Activated T-cell treated with anti-CD3 and anti-CD28 coated beads for 24 hours (primary cell): ENCODE measurements at places on chromosomes 12 and 14.
A peak's percentile ranks its signal among the peaks of the same experiment; 100 is the strongest.

DNA sequence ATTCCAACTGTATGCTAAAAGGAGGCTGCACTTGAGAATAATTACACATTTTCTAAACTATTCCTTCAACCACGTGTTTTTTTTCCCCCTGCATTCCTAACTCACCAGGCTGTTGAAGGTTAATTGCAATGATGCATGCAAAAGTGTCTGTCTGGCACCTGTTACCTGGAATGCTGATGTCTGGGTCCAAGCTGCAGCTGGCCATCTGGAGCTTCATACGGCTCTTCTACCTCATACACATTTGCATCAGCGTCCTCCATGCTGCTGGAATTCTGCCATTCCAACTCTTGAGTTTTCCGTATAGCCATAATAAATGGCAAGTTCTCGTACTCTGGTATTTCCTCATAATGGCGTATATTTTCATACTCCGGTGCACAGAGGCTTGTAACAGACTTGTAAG, 8.6 kb downstream of the FGD6 start:
- DNase-seq, result no peak

GRCh38 chr12:29518407-29518806, 20.9 kb upstream of the OVCH1 start:
- DNase-seq, result no peak

GRCh38 chr14:51929166-51929565, 60.2 kb upstream of the RTRAF start:
- DNase-seq, result no peak

- DNase-seq, result no peak
Measured at GRCh38 chr12:89723276-89723675, 14.6 kb upstream of the ATP2B1 start.

- no peak for DNase-seq
Measured at GRCh38 chr14:51883232-51883631, 22.8 kb downstream of the GNG2 start.

DNA sequence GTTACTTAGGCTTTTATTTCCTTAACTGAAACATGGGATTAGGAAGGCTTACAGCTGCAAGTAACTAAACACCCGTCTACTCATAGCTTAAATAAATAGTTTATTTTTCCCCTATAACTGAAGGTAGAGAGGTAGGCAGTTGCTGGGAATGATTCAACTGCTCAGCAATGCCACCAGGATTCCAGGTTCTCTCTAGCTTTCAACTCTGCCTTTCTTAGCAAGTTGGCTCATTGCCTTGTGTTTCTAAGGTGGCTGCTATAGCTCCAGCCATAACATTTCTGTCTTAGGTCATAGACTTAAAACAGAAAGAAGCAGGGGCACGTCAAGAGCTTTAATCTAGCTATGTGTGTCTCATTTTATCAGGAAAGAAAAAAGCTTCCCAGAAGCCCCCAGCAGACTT, 103.7 kb upstream of the MDM1 start:
- no peak for DNase-seq

GRCh38 chr12:25787701-25788100, 170.8 kb upstream of the RASSF8 start:
- DNase-seq, result no peak

DNA sequence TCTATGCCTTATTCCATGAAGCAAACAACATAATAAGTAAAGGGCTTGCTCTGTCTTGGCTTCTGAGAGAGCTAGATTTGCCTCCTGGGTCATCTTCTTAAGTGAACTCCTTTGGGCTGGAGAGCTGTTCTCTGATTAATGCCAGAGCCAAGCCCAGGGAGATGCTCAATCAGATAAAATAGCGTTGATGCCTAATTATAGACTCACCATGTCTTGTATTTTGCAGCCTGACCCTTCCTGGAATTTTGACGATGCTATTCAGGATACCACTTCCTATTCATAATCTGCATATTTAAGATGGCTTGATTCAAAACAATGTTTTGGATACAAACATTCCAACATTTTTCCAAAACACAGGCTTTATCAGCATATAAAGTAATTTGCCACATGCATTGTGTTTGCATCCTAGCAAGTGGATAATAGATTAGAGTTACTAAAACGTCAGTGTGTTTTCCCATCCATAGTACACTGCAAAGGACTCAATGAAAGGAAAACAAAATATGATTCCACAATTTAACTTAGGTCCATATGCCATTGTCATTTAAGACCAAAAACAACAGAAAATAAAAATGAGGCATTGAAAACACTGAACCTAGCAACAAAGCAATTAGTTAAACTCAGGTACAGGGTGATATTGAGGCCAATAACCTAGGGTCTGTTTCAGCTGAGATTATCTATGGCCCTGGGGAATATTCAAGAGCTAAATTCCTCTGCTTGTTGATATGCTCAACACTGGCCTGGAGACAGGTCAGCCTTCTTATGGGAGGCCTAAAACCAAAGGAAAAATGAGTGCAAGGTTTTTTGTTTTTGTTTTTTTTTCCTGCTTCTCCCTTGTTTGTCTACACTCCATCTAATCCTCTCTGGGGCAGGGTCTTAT, 184.2 kb upstream of the FOXN3 start:
- DNase-seq, result no peak

DNA sequence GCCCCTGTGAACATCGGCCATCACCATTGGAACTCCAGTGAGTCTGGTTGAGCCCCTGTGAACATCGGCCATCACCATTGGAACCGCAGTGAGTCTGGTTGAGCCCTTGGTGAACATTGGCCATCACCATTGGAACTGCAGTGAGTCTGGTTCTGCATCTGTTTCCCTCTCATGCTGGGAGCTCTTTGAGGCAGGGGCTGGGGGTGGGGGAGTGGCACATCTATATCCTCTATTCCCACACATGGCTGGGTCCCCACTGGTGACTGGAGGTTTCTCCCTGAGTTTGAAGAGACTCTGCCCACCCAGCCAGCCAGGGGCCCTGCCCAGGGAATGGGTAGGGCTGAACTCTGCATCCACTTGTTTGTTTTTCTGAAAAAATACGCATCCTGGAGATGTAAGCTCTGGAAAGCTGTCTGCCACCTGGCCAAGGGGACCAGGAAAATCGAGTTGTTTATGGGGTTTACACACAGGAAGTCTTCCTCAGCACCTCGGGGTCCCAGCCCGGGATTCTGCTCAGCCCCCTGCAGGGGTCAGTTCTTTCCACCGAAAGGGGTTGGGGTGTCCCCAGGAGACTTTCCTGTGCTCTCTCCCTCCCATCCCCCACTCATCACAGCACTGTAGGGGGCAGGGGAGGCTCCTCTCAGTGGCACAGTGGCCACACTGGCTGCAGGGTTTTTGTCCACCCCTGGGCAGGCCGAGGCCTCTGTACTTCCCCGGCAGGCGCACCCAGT, 170.5 kb upstream of the GSC start:
- no peak for DNase-seq

DNA sequence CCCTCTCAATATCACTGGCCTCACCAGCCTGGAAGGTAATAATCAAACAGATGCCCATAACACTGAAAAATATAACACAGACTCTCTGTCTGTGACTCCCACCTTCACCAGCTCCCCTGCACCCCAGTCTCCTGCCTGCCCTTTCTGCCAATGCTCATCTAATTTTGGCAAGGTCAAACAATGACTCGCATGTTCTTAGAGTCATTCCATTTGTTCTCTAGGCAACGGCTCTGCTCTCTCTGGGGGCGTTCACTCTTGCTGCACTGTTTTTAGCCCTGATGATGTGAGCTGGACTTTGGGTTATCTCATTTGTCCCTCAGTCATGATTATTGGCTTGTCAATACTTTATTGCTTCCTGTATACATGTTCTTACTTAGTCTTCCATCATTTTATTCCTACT, 691.8 kb downstream of the FLRT2 start:
- no peak for DNase-seq

DNA sequence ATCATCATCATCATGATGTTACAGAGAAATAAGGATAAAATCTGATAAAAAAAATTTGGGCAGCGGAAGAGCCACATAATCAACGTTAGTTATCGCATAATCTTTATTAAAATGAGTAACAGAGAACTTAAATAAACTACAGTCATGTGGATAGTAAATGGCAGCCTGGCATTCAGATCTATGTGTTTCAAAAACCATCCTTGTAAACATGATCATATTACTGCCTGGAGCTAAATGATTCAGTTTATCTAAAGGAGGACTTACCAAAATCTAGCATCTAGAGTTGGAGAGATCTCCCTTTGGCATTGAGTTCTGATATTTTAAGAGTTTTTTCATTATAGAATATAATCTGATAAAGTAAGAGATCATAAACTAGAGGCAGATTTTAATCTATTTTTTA, 200.1 kb upstream of the MGAT4C start:
- no peak for DNase-seq

- no peak for DNase-seq
Measured at GRCh38 chr14:64459405-64460136, 5.7 kb upstream of the AKAP5 start.

DNA sequence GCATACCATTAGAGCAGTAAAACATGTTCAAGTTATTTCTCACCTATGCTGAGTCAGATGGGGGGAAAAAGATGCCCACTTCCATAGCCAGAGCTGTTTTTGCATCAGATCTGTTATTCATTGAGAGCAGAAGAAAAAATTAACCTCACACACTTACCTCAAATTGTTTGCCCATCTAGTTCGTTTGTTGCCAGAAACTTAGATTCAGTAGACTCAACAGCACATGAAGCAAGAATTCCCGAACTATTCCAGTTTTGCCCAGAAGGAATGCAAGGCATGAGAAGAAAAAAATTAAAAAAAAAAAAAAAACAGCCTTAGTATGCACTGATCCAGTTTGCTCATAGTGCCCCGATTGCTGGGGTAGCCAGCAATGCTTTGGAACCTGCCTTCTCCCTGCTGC, 12.4 kb upstream of the DPF3 start:
- no peak for DNase-seq

DNA sequence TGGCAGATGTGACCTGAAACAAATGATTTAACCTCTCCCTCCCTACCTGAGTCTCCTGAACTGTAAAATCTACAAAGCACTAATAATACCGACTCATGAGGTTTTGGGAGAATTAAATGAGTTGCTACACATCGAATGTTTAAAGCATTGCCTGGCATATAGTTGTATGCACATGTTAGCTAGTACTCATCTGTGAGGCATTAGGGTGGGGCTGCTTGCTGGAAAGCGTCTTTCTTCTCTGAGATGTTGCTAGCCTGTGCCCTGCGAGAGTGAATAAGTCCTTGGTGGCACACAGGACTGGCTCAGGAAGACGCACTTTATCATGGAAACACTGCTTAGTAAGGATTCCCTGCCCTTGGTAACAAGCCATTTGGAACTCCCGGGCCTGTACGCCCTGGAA, 6.1 kb downstream of the RAPGEF3 start:
- no peak for DNase-seq

GRCh38 chr12:50175716-50176026, 8.5 kb upstream of the CERS5 start:
- DNase-seq, result no peak

DNA sequence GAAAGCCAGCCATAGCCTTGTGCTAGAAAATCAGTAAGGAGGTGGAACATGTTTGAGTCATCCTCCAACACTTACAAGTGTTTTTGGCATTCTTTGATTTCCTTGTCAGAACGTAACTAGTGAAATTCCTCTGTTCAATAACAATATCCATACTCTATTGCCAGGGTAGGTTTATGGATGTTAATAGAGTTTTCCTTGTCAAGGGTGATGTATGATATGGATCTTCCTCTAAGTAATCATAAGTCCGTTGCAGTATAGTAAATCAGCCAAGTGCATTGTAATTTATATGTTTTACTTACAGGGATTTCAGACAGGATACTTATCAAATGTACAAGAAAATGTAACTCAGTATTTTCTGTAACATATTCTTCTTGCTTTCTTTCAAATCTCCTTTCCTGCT, 19.4 kb downstream of the NAV3 start:
- no peak for DNase-seq

- DNase-seq, result no peak
Measured at GRCh38 chr12:53051058-53051880, 1.4 kb downstream of the TNS2 start.

- DNase-seq, result no peak
Measured at GRCh38 chr14:81208489-81208888, 12.3 kb downstream of the GTF2A1 start.

- peak; percentile 49 for DNase-seq
Measured at GRCh38 chr12:56129206-56129941, 1.3 kb downstream of the ESYT1 start.

- DNase-seq, result no peak
Measured at GRCh38 chr14:93510056-93510455, 79.3 kb downstream of the UNC79 start.

DNA sequence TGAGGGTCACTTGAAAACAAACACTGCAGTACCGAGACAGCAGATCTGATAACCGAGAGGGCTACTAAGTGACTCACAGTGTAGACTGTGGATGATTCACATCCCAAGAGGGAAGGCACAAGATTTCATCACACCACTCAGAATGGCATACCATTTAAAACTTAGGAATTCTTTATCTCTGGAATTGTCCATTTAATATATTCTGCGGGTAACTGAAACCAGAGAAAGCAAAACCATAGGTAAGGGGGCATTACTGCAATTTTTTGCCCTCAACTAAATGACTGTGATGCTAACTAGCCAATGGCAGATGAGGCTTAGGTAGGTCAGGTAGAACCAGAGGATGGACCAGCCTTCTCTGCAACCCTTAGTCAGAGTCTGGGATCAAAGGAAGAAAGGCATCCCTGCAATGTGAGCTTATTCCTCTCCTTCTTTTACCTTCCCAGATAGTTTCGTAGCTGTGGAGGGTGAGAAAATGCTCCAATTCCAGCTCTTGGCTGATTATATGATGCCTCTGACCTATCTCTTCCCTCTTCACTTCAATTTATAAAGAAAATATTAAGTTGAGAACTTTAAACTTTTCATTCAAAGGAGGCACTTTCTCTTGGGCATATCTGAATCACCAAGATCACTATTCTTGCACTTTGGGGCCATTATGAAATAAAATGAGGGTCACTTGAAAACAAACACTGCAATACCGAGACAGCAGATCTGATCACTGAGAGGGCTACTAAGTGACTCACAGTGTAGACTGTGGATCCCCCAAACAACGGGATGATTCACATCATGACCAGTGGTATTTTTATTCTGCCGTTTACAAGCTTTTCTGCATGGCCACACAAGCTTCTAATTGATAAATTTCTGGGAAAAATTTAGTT, 6.8 kb downstream of the ART4 start:
- no peak for DNase-seq

DNA sequence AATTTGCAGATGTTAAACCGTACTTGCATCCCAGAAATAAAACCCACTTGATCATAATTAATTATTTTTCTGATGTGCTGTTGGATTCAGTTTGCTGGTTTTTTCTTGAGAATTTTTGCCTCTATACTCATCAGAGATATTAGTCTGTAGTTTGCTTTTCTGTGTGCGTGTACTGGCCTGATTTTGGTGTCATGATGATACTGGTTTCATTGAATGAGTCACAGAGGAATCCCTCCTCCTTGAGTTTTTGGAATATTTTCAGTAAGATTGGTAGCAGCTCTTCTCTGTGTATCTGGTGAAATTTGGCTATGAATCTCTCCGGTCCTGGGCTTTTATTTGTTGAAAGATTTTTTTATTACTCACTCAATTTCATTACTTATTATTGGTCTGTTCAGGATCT, 100.4 kb upstream of the PMCH start:
- DNase-seq, result no peak

- DNase-seq, result no peak
Measured at GRCh38 chr14:61221906-61222305, 59.2 kb downstream of the TMEM30B start.
